ENCODE measurements at places on chromosomes 1 and 21.

GRCh38 chr1:116492358-116492811 is 78.4 kb downstream of the CD58 start:
- no peak for DNase-seq

DNA sequence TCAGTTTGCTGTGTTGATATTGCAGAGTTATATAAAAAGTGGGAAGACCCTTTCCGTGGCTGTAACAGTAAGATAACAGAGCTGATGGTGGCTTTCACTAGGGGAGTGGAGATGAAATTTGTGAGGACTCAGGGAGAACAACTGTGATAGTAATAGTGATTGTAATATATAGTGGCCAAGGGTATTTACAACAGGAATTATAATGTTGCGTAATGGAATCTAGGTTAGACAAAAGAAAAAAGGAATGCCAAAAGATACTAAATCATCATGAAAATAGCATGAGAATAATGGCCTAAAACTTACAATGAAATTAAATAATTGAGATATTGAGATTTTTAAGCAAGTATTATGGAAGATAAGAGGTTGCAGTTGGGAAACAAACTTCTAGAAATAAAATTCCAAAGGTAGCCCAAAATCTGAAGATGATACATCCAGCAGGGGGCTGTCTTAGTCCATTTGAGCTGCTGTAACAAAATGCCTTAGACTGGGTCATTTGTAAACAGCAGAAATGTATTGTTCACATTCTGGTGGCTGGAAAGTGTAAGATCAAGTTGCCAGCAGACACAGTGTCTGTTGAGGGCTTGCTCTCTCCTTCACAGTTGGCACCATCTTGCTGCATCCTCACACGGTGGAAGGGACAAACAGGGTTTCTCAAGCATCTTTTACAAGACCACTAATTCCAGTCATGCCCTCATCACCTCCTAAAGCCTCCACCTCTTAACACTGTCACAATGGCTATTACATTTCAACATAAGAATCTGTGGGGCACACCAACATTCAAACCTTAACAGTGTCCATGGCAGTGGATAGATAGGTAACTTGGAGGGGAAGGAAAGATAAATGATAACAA is 711.2 kb downstream of the MRPL39 start:
- DNase-seq: no peak

DNA sequence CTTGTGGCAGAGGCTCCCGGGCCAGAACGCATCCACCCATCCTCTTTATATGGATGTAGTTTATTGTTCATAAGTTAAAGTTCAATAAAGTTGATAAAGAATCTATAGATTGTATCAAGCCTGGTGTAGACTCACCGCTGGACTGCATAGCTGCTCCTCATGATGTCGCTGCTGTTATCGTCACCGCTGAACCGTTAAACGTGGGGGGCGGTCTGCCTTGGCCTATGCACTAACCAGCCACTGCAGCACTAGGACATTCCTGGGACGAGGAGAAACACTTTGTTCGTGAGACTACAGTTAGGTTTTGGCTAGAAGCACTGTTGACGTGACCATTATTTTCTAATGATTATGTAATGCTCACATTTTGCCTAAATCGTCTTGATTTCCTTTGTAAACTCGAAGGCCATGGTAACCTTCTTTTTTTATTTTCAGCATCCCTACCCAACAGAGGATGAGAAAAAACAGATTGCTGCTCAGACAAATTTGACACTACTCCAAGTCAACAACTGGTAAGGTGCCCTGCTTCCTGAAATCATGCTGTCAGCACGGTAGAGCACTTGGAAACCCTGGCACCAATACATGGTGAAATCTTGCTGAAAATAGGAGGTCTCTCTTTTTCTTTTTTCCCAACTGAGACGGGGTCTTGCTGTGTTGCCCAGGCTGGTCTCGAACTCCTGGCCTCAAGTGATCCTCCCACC is 50.2 kb downstream of the PKNOX1 start:
- no peak for DNase-seq

GRCh38 chr1:25740071-25740470 is 59.9 kb upstream of the SELENON start:
- no peak for DNase-seq

- no peak for DNase-seq
Observed at GRCh38 chr1:179661018-179661417, 69.4 kb downstream of the TDRD5 start.

- DNase-seq: no peak
Observed at GRCh38 chr1:223175633-223176032, 32.6 kb upstream of the TLR5 start.

- DNase-seq: peak; percentile 32
Observed at GRCh38 chr1:157969697-157970485, 23.6 kb upstream of the KIRREL1 start.

DNA sequence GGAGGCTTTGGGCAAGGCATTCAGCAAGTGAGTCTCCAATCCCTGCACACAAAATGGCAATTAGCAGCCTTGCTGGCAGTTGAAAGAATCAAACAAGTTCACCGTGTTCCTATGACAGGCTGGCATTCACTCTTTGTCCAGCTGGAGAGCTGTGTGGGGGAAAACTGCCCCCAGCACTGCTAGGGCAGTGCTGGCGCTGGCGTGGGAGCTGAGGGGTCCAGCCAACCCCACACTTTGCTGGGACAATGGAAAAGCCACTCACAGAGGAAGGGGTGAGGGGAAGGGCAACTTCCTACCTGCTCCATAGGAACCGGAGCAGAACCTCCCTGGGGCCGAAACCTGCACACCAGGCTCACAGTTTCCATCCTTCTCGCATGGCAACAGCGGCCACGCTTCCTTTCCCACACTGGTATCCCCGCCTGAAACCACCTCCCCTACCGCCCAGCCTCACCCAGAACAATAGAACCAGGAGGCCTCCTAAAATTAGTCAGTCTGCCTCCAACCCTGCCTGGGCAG is 26.7 kb upstream of the KCNN3 start:
- no peak for DNase-seq

DNA sequence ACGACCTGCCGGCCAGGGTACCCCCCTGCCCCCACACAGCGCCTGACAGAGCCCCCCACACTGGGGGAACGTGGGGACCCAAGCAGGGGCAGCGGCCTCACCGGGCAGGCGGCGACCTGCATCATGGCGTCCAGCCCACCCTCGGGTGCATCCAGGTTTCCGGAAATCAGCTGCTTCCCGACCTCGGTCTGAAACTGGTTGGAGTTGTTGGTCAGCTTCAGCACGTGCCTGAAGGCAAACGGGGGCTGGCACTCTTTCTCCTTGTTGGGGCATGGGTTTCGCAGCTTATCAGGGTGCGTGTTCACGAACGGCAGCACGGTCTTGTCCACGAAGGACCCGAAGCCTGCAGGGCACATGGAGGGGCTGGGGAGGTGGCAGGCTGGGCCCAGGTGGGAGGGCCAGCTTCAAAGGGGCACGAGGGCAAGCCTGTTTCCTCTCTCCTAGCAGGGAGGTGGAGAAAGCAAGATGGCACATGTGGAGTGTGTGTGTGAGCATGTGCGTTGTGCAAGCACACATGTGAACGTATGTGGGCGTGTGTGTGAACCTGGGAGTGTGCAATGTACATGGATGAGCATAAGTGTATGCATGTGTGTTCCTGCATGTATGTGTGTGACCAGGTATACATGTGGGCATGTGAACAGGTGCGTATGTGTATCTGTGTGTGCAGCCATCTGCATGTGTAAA is 19.2 kb downstream of the ITGB2 start:
- no peak for DNase-seq

DNA sequence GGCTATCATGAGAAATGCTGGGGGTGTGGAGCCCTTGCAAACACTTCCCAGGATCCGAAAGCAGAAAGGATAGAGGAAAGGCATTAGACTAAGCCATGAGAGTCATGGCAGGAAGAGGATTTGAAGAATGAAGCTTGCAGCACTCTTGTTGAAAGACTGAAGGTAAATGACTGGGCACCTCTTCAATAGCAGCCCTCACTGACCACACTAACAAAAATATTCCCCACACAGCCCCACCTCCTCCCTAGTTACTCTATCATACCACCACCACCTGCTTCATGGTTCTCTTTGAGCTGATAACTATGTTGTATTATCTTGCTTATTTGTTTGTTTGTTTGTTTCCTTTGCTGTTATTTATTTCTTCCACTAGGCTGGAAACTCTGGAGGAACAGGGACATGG is 13.2 kb upstream of the ATP1A1 start:
- DNase-seq: no peak

DNA sequence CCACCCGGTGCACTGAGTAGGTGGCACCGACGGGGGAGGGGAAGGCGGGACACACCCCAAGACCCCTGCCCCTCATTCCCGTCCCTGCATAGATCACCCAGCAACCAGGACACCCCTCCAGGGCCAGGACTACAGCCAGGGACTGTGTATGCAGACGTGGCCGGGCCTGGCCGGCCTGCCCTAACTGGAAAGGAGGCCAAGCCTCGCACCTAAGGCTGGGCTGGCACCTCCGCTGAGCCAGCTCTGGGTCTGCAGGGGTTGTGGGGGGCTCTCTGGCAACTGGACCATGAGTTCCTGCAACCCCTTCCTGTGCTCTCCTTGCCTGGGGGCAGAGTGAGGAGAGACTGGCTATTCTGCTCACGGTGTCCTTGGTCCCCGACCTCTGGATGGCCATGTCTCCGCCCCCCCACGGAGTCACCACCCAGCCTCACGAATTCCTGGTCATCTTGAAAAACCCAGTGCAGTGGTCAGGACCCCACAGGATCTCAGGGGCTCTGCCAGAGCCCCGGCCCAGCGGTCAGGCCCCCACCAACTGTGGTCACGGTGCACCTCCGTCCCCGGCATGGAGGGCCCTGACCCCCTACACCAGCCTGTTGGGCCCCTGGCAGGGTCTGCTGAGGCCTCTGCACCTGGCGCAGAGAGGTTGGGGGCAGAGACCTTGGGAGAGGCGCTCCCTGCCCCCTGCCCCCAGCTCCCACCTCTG is 1.1 kb upstream of the FNDC10 start:
- no peak for DNase-seq

GRCh38 chr1:23533246-23534023 is 2.4 kb upstream of the E2F2 start:
- no peak for DNase-seq

GRCh38 chr1:85857991-85858390 is 149.8 kb upstream of the ZNHIT6 start:
- DNase-seq: no peak

- DNase-seq: no peak
Observed at GRCh38 chr1:206698011-206698410, 13.3 kb downstream of the MAPKAPK2 start.

DNA sequence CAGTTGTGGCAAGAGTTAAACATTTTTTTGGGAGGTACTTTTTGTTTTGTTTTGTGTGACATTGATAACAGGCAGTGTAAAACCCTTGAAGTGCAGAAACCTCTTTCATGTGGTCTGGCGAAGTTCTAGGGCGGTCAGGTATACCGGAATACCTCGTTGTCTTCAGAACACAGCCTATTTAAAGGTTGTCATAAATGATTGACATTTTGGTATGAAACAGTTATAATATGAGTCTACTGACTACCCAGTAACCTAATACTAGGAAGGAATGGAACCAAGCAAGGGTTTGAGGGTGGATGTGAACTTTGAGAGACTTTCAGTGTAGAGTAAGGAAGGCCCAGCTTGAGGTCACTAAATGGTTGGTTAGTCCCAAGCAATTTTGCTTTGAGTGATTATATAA is 40.5 kb downstream of the PATJ start:
- DNase-seq: peak; percentile 87

GRCh38 chr1:41682845-41683625 is 198.6 kb upstream of the EDN2 start:
- no peak for DNase-seq

GRCh38 chr1:43481491-43481890 is 27.8 kb upstream of the HYI start:
- DNase-seq: no peak

- no peak for DNase-seq
Observed at GRCh38 chr1:53729456-53730223, 9.3 kb downstream of the GLIS1 start.

- peak; percentile 39 for DNase-seq
Observed at GRCh38 chr1:67723620-67724019, 38.6 kb downstream of the GADD45A start.

GRCh38 chr1:156445789-156446263 is 54.7 kb downstream of the MEF2D start:
- peak; percentile 87 for DNase-seq

DNA sequence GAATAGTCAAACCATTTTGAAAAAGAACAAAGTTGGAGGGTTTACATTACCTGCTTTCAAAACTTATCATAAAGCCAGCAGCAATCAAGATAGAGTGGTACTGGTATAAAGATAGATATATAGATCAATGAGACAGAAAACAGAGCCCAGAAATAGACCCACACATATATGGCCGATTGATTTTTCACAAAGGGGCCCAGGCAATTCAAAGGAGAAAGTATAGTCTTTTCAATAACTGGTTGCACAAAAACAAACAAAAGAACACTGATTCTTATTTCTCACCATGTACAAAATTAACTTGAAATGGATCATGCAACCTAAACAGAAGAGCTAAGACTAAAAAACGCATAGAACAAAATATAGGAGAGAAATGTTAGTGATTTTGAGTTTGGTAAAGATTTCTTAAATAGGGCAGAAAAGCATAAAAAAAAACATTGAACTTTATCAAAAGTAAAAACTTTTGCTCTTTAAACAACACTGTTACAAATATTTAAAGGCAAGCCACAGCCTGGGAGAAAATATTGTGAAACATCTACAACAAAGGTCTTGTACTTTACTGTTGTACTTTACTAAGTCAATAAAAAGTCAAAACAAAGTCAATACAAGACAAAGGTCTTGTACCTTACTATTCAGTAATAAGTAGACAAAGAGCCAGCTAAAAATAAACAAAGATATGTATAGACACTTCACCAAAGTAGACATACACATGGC is 50.2 kb downstream of the ST3GAL3 start:
- DNase-seq: no peak

DNA sequence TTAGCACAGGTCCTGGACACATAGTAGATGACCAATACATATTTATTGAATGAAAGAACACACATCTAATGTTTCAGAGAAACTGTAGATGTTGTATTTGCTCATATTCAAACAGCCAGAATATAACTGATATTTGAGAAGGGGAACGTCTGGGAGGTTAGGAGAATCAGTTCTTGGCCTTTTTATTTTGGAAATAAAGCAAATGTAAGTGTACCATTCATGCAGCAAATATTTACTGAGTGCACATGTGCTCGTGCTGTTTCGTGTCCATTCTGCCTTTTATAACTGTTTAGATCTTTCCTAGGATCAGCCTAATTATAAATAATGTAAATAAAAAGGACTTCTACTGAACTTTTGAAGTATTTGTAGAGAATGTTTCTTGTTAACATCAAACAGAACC is 103.8 kb downstream of the GREM2 start:
- DNase-seq: no peak

GRCh38 chr21:27190601-27191000 is 223.7 kb upstream of the ADAMTS5 start:
- no peak for DNase-seq

DNA sequence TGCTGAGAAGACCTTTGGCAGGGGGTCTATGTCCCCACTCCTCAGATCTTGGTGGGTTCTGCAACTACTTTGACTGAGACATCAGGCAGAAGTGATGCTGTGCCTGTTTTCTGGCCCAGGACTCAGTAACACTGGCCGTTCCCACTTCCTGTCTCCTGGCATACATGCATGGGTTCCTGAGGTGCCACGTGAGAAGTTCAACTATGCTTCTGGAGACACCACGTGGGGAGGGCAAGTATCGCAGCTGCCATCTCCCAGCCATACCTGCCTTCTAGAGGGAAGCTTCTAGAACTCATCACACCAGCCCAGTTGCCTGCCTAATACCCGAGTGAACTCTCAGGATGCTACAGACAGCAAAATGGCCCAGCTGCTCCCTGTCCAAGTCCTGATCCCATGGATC is 65.8 kb downstream of the TRABD2B start:
- peak; percentile 6 for DNase-seq

Data from activated CD8-positive, alpha-beta T cell treated with anti-CD3 and anti-CD28 coated beads for 36 hours (primary cell).